ENCODE measurements at places on chromosomes 7 and 10.

DNA sequence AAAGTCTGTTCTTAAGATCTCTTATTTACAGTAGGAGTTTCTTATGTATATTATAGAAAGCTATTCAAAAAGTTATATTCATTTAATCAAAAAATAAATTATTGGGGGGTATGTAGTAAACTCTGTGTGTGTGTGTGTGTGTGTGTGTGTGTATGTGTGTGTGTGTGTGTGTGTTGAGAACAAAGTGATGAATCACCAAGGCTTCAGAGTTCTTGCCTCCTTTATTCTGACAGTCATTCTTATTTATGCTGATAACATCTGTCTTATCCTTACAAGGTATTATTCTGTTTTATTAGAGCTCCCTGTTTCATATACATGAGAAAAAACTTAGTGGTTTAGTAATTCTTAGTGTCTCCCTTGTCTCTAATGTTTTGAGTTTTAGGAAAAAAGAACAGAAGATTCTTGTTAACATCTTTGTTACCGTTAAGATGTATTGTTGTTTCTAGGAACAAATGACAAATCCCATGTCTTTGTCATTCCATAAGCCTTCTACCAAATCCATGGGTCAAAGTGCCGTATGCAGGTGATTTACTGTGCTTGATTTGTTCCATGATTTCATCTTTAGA, 424.0 kb downstream of the EXOC4 start:
- DNase-seq: peak; percentile 12

- no peak for DNase-seq
Observed at GRCh38 chr7:120793213-120793936, 64.6 kb downstream of the TSPAN12 start.

DNA sequence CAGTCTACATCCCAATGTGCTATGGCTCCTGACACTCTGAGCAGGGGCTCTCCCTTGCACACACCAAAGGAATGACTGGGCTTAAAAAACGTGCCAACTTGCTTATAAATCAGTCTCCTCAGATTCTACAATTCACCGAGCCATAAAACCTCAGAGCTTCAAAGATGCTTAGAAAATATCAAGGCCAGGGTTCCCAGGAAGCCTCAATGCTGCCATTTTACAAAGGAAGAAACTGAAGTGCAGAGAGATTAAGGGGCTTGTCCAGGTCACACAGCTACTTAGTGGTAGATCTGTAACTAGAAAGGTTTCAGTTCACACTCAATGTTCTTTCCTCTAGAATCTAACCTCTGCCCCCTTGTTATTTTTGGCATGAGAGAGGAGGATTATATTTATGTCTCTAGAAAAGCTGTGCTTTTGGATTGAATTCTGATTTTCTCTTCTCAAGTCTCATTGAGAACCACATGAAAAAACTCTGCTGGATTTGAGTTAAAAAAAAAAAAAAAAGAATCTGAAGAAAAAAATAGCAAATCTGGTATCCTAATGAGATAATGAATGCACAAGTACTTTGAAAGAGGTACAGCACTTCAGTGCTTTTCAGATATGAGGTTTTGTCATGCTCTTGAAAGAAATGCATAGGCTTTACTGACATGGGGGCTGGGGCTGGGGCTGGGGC, 22.3 kb upstream of the TSPAN33 start:
- DNase-seq: no peak

DNA sequence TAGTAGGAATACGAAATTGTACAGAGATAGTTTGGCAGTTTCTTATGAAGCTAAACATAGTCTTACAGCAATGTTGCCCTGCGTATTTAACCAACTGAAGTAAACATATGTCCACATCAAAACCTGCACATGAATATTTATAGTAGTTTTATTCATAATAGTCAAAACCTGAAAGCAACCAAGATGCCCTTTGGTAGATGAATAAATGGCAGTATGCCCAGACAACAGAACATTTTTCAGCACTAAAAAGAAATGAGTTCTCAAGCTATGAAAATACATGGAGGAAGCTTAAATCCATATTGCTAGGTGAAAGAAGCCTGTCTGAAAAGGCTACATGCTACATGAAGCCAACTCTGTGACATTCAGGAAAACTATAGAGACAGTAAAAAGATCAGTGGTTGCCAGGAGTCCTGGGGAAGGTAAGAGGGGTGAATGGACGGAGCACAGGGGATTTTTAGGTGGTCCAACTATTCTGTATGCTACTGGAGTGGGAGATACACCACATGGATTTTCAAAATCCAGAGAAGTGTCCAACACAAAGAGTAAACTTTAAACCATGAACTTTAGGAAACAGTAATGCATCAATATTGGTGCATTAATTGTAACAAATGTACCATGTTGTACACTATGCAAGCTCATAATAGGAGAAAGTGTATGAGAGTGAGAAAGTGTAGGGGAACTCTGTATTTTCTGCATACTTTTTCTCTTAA, 17.6 kb downstream of the GPRIN2 start:
- DNase-seq: no peak

DNA sequence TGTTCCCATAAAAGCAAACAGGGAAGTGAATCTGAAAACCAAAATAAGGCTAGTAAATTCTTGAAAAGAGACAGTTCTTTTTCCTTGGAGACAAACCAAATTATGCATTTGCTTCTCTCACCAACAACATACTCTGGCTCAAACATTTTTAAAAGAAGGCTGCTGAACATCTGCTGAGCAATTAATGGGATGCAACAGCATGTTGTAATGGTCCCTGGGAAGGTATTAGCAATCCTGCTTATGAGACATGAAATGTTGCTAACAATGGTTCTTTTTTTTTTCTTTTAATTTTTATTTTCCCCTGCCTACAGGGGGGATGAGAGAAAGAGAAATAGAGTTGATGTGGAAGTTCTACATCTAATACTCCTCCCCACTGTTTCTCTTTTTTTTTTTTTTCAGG, 572.1 kb downstream of the SORCS1 start:
- DNase-seq: no peak

GRCh38 chr7:6071406-6071805, 40.2 kb downstream of the ANKRD61 start:
- no peak for DNase-seq

DNA sequence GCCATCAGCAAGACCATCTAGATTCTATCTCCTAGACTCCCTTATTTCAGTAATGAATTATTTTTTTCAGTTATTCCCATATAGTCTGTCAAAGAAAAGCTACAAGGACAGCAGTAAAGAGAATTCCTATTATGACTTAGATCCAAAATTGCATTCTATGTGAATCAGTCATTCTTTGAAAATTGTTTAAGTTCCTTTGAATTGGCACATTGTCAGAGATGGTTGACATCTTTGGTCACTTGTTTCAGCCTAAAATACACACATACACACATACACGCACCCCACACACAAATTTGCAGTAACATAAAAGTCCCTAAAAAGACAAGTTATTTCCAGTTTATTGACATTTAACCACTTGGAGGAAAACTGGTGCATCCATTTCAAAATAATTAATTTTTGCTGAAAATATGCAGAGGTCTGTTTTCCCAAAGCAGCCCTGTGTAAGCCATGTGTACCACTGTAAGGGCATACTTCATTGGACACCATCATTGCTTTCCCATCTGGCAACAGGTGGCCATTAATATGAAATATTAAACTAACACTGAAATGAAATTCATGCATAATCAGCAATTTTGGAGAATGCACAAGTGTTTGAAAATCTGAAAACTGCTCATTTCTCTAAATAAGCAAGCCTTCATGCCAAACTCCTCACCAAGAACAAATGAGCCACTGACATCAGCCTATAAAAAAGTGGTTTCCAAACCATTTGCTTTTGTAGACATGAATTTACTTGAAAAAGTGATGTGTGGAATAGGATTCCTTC, 121.7 kb upstream of the COL1A2 start:
- no peak for DNase-seq

GRCh38 chr7:101241015-101241363, 3.4 kb upstream of the CLDN15 start:
- no peak for DNase-seq

DNA sequence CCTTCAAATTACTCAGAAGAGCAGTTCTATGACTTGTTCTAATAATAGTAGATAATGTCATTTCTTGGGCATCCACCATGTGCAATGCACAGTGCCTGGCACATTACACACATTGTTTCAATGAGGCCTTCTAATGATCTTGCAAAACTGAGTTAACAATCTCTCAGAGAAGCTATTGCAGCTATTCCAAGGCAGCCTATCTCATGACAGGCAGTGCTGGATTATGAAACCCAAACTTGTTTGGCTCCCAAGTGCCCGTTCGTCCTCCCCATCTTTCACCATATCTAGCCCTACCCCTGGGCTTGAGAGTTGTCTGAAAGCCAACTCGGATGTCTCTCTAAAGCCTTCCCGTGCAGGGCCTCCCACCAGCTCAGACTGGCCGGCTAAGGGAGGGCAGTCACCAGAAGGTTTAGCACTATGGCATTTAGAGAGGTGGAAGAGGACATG, 405.1 kb downstream of the PLXNA4 start:
- DNase-seq: no peak

DNA sequence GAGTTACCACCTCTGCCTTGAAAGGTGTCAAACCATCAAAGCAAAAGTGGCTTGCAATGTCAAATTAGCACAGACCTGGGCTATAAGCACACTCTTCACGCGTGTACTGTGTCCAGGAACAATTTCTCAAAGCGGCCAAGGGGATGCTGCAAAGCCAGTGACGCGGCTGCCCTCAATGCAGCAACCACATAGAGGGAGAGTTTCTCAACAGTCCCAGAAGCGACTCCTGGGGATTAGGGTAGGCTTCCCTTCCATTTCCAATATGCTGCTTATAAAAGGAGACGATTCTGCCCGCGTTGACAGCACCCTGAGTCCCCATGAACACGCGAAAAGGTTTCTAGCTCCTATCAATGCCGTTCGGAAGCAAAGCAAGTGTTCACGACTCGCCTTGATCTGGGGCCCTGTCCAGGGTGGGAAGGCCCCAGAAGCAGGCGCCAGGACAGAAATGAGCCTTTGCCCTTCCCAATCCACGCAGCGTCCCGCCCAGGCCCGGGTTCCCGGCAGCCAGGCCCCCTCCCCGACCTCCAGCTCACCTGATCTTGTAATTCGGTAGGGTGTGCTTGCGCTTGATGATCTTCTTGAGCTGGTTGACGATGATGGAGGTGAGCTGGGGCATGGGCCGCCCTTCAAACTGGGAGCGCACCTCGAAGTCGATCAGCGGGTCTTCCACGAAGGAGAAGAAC, 1.3 kb downstream of the PDZD8 start:
- peak; percentile 74 for DNase-seq

- no peak for DNase-seq
Observed at GRCh38 chr7:12373580-12374263, 29.9 kb downstream of the VWDE start.

GRCh38 chr7:158274404-158274811, 313.2 kb downstream of the PTPRN2 start:
- DNase-seq: no peak

DNA sequence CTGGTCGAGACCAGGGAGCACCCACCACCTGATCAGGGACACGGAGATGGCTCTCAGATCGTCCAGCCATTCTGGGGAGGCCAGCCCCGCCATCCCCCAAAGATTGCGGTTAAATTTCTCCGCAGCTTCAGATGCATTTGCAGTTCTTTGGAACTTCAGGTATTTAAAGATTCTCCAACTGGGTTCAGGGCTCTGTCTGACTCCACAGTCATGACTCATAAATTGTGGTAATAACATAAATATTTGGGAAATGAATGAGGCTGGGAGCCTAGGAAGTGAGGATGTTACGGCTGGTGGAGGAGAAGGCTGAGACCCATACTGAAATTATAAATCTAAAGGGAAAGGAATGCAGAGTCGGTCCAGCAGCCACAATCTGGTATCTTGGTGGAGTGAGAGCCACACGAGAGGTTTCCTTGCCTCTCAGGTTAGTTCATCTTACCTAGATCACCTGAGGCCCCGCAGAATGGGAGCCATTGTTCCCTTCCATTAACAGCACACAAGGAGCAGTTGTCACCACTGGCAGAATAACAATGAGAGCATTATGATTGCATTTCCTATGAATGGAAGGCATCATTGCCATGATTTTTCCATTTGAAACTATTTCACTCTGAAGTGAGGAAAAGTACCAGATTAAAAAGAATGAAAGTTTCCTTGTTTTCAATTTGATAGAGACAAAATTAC, 26.7 kb upstream of the DNAJB6 start:
- DNase-seq: peak; percentile 92

- peak; percentile 53 for DNase-seq
Observed at GRCh38 chr7:41046221-41046761, 656.6 kb downstream of the INHBA start.

DNA sequence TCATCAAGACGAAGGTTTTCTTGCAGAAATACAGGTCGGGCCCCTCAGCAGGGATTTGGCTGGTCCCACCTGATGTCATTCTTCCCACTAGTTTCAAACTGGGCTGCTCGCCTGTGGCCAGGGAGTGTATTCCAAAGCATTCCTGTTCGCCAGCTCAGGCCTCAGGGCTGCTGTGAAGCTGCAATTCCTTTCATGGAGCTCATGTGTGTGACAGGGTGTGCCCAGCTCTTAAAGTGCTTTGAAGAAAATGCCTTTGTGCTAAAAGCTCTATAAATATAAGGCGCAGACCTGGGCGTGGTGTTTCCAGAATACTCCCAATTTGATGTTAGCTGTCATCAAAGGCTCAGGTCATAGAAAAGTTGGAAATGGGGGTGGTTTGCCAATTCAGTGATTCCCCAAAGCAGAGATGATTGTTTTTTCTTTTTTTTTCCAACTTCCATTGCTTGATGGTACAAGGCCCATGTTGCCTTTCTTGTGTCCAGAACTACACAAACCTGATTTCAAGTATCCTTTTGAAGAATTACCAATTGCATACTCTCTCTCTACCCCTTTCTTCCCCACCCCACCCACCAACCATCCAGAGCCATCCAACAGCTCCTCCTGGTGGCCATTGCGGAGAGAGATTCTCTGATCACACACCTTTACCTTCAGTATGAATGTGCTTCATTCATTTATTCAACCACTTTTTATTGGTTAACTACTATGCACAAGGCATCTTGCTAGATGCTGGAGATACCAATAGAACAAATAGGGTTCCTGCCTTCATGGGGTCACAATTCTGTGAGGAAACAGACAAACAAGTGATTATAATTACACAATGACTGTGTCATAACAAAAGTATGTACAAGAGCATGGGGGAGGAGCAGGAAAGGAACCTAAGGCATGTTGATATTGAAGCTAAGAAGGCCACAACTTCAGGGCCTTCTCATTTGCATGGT, 297.3 kb upstream of the LYZL1 start:
- peak; percentile 47 for DNase-seq

- no peak for DNase-seq
Observed at GRCh38 chr7:38681882-38682281, 50.7 kb upstream of the AMPH start.
